ENCODE measurements at places on chromosomes 1 and 21.

GRCh38 chr1:159991513-159991912, 37.5 kb upstream of the SLAMF9 start:
- DNase-seq: no peak

DNA sequence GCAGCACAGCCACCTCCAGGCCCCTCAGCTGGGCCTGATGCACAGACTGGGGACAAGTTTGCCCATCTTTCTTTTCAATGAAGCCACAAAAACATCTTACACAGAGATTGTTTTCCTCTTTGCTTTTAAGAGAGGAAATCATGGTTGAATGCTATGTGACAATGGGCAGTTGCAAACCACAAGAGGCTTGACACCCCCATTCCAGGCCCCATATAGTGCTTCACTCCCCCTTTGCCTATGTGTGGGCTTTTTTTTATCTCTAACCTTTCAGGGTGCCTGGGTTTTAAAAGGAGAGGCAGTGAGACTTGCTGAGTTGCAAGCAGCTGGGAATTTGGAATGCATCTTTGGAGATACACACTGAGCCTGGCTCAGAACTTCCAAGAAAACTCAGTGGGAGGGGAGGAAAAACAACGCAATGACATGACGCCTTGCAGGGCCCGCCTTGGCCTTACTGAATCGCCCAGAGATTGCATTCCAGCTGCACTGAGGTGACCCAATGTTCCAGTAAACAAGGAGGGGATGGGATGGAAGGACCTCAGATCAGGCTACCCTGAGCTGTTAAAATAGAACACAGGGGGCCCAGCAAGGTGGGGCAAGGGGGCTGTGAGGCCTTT, 145.2 kb upstream of the ZNF648 start:
- no peak for DNase-seq

DNA sequence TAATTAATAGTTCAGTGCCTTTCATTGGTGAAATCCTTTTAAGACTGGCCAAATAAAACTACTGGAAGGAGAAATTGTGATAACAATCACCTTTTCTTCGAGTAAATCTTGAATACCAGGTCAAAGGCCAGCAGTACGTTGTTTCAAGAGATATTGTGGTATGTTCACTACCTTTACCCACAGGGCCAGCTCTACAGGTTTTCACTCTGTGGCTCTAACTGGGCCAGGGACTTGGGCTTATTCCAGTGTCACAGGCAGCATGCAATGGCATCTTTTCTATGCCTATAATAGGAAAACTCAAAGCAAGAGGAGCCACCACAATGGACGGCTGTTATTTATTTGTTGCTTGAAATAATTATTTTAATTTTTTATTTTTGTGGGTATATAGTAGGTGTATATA, 26.8 kb upstream of the LRIF1 start:
- no peak for DNase-seq

GRCh38 chr1:14755518-14756252, 157.2 kb downstream of the KAZN start:
- DNase-seq: no peak

GRCh38 chr1:231827337-231828105, 200.9 kb downstream of the DISC1 start:
- no peak for DNase-seq

DNA sequence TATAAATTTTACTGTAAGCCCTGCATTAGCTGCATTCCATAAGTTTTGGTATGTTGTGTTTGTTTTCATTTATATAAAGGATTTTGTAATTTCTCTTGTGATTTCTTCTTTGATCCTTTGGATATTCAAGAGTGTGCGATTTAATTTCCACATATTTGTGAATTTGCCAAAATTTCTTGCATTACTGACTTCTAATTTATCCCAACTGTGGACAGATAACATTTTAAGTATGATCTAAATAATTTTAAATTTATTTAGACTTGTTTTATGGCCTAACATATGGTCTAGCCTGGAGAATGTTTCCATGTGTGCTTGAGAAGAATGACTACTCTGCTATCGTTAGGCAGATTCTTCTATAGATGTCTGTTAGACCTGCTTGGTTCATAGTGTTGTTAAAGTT, 23.2 kb downstream of the RPE65 start:
- no peak for DNase-seq

DNA sequence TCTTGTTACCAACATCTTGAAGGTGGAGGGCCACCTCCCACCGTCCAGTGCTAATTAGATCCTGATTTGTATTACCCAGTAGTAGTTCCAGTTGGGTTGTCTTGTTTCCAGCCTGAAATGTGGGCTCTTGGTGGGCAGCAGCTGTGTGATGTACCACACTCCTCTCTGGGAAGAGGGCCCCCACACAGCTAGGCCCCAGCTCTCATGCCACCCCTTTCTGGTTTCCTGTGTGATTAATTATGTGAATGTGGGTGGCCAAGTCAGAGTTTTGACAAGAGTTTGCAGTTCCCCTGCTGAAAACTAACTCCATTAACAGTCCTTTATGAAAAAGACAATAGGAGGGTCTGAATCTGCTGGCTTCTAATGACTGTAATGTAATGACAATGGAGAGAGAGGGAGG, 3.8 kb downstream of the HMGB4 start:
- DNase-seq: no peak

DNA sequence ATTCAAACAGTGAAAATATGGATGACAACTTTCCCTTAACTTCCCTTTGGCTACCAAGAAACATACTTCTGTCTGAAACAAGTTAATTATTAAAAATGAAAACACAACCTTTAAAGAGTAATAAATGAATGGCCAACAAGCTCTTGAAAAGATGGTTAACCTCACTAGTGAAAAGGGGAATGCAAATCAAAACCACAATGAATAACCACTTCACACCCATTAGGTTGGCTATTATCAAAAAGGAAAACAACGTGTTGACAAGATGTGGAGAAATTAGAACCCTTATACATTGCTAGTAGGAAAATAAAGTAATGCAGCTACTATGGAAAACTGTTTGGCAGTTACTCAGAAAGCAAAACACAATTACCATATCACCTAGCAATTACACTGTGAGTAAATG, 14.1 kb downstream of the COP1 start:
- no peak for DNase-seq

DNA sequence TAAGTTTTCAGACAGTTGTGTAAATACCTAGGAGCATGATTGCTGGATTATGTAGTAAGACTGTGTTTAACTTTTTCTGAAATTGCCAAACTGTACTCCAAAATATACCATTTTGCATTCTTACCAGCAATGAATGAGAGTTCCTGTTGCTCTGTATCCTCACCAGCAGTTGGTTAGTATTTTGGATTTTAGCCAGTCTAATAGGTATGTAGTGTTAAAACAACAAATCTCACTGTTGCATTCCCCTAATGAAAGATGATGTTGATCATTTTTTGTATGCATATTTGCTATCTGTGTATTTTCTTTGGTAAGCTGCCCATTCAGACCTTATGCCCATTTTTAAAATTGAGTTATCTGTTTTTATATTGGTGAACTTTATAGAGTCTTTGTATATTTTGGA, 89.9 kb downstream of the RASAL2 start:
- no peak for DNase-seq

DNA sequence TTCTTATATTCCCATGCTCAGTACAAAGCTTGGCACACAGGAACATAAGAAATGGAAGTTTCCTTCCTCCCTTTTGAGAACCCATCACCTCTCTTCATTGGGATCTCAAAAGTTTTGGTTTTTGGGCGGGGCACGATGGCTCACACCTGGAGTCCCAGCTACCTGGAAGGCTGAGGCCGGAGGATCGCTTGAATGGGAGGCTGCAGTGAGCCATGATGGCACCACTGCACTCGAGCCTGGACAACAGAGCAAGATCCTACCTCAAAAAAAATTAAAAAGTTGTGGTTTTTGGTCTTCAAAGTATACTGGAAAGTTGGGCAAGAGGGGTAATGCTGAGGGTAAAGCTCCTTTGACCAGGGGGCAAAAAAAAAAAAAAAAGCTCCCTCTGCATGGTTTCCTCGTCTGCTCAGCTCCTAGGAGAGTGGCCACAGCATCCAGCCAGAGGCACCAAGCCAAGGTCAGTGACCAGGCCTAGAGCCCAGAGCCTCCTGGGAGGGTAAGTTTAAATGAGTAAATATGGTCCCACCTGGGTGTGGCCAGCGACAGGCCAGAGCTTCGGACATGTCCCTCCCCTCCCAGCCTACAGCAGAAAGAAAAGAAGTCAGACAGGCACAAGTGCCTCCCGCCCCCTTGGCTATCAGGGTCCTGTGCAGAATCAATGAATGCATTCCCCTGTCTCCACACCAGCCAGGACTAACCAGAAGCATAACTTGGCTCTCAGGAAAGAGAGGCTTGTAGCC, 5.0 kb downstream of the MEF2D start:
- no peak for DNase-seq

GRCh38 chr1:88741413-88741812, 57.3 kb downstream of the PKN2 start:
- DNase-seq: no peak

DNA sequence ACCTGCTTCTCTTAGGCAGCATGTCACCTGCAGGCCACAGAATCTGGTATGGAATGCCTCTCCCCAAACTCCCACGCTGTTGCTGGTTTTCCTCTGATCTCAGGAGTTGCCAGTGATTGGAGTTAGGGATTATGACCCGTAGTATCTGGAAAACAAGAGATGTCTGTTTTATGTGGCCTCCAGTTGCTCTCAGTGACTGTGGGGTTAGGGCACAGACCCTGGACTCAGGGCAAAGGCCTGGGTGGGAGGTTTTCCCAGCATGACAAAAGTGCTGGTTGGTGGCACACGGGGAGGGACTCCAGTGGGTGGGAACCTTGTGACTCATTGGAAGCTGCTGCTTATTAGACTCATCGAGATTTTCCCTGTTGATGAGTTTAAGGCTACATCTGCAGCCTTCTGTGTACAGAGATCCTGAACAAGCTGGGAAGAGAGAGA, at the start of gene NR1I3:
NR1I3 (minus strand) TSS at position 165 of the 435 bp plus-strand sequence. CDS start 1,638 bp downstream, outside the sequence.
- no peak for DNase-seq

DNA sequence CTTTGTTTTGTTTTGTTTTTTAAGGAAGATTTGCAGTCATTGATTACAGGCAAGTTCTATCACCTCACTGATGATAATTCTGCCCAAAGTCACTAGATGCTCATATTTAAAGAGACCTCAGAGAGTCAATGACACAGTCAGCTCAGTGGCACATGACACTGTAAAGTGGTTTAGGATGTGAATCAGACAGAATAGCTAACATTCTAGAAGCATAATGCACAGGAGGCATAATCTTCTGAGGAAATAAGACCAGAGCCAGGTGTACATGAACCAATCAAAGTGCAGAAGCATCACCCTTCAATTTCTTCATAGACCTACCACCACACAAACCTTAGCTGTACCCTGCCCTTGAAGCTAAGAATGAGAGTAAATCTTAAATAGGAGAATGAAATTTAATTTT, 268.5 kb downstream of the BRINP2 start:
- no peak for DNase-seq

GRCh38 chr1:36771660-36772284, 262.5 kb downstream of the GRIK3 start:
- DNase-seq: no peak

DNA sequence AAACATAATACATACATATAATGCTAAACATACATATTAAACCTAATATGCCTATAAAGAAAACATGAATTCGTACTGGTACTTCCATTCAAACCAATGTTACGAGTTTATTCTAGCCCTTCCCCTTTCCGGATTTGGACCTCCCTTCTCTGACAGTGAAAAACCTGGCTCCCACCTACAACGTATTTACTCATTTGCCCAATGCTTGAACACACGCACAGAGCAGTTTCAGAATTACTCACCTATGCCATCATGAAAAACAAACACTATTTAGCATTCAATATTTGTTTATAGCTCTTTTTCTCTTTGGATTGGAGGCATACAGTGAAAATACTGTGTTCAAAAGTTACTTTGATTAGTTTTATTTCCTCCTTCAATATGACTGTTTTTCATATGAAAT, 204.4 kb downstream of the LMX1A start:
- no peak for DNase-seq

DNA sequence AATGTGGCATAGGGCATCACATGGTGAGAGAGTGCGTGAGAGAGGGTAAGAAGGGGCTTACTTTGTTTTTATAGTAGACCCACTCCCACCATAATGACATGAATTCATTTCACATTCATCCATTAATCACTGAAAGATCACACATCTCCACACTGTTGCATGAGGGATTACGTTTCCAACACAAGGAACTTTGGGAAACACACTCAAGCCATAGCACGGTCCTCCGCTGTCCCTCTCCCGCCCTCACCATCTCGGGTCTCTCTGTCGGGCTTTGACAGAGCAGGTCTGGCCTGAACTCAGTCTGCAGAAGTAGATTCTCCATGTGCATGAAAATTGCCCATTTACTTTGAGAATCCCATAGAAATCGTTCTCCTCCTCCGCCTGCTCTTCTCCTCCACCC, 312.2 kb downstream of the MATN1 start:
- DNase-seq: no peak

DNA sequence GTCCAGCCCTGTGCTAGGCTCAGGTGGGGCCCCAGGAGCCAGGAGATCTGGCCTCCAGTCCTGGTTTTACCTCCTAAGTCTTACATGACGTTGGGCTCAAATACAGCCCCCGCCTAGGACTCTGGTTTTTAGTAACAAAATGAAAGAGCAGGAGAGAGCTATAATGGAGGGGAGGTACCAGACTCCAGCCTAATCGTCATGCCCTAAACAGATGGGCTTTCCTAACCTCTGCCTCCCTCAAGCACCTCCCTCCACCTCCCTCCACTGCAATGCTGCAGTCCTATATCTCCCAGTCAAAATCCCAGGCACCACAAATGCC, 28.6 kb downstream of the TTC39A start:
- DNase-seq: no peak

GRCh38 chr1:184865831-184866230, 108.5 kb downstream of the NIBAN1 start:
- DNase-seq: no peak

GRCh38 chr1:27393641-27394281, 1.3 kb downstream of the GPR3 start:
- DNase-seq: no peak

DNA sequence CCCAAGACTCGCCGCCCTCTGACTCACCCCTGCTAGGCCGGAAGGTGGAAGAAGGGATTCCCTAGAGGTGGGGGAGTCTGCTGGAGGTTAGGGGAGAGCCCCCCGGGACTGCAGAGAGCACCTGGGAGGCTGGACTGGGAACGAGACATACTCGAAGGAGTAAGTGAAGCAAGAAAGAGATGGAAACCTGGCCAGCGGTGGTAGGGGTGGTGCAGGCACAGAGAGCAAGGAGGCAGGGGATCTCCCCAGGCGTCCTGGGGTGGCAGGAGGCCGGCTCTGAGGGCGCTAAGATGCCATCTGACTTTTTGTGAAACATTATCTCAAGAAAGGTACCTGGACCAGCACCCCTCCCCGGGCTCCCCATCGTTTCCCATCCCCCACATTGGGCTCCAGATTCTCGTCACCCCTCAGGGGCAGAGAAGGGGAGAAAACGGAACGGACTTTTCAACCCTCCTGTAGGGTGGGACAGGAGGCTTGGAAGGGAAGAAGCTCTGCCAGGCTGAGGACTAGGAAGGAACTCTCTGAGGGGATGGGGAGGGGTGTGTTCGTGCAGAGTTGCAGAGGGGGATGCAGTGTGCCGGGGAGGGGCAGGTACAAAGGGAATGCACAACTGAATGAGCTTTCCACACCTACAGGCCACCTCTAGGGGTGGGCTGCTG, 708 bp downstream of the CHRNB2 start:
- DNase-seq: no peak
